ENCODE measurements at places on chromosomes 16 and 17.

DNA sequence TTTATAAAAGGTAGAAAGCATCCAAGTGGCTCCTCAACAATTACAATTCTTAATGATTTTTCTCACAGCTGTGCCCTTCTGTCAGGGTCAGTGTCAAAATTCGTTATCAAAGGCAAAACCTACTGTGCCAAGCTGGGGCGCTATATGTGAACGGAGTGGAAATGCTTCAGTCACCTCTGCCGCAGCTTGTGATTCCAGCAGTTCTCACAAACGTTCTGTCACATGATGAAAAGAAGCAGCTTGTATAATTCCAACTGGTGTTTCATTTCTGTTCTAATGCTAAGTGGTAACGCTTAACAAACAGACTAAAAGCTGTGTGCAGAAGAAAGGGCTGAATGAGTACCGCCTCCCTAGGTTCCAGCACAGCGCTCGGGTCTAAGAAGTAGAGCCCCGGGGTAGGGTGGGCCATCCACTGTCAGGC is 14.2 kb downstream of the PLD6 start:
- DNase-seq = no peak

GRCh38 chr17:19319771-19320505 is 42.6 kb downstream of the B9D1 start:
- no peak for DNase-seq

DNA sequence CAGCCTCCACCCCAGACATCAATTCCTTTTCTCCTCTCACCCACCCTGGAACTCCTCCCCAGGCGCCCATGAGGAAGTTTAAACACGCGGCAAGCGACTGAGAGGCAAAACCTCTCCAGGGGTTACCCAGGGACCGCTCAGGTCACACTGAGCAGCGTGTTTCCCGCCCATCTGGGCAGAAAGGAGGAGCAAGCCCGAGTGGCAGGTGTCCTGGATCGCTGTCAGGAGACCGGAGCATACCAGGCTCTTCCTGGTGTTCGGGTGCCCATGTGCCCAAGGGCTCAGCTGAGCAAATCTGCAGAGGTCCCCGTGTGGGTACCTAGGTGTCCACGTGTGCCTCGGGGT is 491 bp downstream of the SLC25A19 start:
- DNase-seq = peak; percentile 62

DNA sequence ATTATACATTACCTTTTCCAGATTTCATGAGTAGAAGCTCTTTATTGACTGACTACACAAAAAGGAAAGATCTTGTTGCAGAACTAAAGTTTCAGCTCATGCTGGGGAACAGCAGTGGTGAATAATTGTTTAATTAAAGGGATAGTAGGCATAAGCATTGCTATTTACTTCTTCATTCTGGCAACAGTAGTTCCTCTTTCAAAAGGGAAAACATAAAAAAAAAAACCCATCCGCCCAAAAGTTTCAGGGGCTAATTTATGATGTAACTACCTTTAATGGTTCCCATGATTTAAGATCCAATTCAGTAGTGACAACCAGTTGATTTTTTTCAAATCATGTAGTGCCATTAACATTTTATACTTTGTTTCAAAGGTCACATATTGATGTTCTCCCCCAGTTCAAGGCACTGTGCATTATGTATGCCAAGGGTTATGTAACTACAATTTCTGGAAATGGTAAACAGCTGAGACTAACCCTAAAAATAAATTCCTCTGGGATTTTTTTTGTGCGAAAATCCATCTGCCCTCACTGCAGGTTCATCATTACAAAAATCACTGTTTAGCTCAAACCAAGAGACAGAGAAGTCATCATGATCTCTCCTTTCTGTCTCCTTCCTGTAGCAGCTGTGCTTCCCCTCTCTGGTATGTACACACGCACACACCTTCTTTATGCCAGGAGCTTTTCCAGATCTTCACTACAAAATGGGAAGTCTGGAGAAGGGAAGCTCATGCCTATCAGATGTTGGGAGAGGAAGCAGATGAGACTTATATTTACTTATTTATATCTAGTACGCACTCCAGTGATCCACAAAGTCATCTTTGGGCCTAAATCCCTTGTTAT is 2.2 kb upstream of the PHLPP2 start:
- no peak for DNase-seq

GRCh38 chr17:8405499-8406016 is 7.9 kb upstream of the RNF222 start:
- DNase-seq = no peak
